Anterior cingulate cortex (tissue), 58 donors: ENCODE measurements at places on chromosomes 12 and 14.
A peak's percentile ranks its signal among the peaks of the same experiment; 100 is the strongest.

- DNase-seq, result no peak
Observed at GRCh38 chr12:47268501-47269454, 189.0 kb upstream of the AMIGO2 start.

DNA sequence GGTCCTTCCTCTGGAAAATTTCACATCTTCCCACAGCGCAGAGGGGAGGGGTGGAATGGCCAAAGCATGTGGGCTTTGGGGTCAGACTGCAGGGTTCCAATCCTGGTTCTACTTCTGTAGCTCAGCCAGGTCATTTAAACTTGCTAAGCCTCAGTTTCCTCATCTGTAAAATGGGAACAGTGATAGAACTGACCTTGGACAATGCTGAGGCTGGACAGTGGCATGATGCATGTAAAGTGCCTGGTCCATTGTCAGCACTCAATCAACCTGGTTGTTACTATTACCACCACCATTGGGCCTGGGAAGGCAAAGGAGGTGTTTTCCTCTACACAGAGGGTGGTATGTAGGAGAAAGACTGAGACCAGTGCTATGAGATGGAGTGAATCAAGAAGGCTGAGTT lies 162.8 kb downstream of the VRK1 start:
- no peak for DNase-seq

DNA sequence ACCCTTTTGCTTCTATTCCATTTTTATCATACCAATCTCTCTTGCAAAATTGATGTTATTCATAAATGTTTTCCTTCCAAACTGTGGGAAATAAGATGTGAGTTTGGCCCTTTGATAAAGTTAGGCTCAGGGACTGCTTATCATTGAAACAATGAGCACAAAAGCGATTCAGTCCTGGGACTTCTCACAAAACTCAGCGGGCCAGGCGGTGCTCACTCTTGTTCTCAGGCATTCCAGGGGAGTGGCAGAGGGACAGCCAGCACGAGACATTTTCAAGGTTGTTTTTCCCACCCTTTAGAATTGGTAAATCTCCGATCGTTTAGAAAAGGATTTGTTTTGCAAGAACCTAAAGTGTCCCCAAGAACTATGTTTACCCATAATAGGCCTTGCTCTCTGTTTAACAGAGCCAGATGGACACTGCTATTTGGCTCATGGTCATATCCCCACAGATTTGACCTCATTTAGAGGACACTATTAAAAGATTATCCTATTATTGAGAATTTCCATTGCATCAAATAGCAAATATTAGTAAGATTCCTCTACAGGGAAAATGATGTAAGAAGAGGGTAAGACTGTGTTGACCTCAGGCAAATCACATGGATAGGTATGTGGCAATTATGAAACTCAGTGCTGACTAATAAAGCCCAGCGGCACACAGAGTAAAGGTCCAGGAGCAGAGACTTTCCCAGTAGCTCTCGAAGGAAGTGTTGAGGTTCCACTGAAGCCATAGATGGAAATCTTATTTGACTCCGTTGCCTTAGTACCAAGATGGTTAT lies 102.7 kb upstream of the USP44 start:
- no peak for DNase-seq

DNA sequence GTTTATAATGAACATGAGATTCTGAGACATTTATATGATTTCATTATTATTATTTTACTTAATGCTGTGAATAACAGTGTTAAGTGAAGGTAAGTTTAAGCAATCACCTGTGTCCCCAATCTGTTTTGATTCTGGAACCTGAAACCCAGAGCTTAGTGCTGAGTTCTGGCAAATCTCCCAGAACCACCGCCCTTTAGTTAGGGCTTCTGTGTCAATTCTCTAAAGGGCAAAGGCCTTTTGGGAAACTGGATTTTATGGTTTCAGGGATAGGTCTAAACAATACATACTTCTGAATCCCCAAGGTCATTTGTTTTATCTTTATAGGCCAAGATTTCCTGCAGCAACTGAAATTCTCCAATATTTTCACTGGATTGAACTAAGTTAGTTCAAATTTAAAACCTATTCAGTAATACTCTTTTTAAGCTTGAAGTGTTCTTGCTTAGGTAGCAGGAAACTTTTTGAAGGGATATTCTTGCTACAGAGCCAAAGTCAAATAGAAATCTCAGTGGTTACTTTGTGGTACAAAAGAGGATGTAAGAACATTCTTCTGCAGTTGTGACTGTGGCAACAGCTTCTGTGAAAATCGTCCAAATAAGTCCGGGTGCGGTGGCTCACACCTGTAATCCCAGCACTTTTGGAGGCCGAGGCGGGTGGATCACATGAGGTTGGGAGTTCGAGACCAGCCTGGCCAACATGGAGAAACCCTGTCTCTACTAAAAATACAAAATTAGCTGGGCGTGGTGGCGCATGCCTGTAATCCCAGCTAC lies 10.0 kb upstream of the PKP2 start:
- DNase-seq, result no peak

- DNase-seq, result no peak
Observed at GRCh38 chr12:122001466-122002209, 20.0 kb upstream of the BCL7A start.

DNA sequence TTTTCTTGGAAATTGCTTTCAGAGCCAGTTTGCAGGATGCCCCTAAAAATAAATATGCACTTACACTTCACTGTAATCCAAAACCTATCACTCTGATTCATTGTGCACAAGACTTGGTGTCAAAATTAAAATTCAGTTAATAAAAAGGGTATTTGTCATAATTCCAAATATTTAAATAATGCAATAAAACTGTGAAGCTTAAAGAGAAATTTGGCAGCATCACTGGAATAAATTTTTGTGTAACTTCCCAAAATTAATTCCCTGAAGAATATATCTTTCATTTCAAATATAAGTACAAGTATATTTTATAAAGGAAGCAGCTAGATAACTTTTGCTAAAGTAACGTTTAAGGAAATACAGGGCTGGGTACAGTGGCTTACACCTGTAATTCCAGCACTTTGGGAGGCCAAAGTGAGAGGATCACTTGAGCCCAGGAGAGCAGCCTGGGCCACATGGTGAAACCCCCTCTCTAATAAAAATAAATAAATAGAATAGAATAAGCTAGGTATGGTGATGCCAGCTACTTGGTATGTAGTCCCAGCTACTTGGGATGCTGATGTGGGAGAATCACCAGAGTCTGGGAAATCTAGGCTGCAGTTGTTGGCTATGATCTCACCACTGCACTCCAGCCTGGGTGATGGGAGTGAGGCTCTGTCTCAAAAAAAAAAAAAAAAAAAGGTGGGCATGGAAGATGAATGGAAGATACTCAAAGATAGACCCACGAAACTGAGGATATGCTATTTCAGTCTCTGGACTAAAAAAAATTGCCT lies 233.8 kb downstream of the FBXL14 start:
- DNase-seq, result no peak

GRCh38 chr12:127149226-127149964 lies 1117.6 kb upstream of the TMEM132C start:
- DNase-seq, result no peak

DNA sequence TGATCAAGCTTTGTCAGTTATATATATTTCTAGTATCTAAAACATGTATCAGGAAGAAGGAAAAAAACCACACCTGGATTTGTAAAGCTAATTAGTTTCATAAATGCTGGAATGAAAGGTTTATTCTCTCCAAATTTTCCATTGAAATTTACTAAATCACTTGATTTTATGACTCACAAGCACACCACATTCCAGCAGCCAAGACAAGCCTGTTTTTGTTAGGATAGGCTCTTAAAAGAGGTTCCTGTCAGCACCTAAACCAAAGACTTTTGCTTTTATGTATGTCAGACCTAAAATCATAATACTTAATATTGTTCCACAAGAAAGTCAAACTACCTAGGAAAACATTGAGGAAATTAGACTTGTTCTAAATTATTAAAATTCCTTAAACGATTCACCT lies 85.3 kb upstream of the PAWR start:
- DNase-seq, result no peak

- DNase-seq, result peak; percentile 71
Observed at GRCh38 chr12:85036234-85036707, at the start of the genes LRRIQ1 and TSPAN19. TSS of gene LRRIQ1 (plus strand) at chr12:85036351. CDS start at chr12:85038177, 1,826 bp downstream. TSS of gene TSPAN19 (minus strand) at chr12:85036277. CDS start at chr12:85029946, 6,331 bp downstream.
